ENCODE measurements at places on chromosomes 4 and X. TPM values are rescaled to one million over a fixed set of nuclear protein-coding genes. Genes with fewer than 3 reads are reported as not detected.

The RAB39B gene
- total RNA-seq = 8.0 TPM

The AKAP14 gene
- not detected for total RNA-seq

The ANKRD50 gene
- 0.35 TPM for total RNA-seq

The RASL11B gene
- not detected for total RNA-seq

The FAM3A gene
- total RNA-seq = 34.4 TPM

The SHOX gene
- not detected for total RNA-seq

The ADH6 gene
- not detected for total RNA-seq

The CSN1S1 gene
- total RNA-seq = not detected

The CXCL3 gene
- total RNA-seq = not detected

The PCSK1N gene
- total RNA-seq = 0.33 TPM

The ARMCX2 gene
- total RNA-seq = 2.6 TPM

The FRG2 gene
- not detected for total RNA-seq

The SLC10A4 gene
- total RNA-seq = not detected

The PNMA5 gene
- total RNA-seq = 0.10 TPM
